CD4-positive, alpha-beta T cell treated with Interleukin-6 at 100 ng/mL for 8 hours (primary cell): ENCODE measurements at places on chromosomes 1 and 21.

- DNase-seq = no peak
Observed at GRCh38 chr1:183346276-183346732, 71.9 kb downstream of the NMNAT2 start.

DNA sequence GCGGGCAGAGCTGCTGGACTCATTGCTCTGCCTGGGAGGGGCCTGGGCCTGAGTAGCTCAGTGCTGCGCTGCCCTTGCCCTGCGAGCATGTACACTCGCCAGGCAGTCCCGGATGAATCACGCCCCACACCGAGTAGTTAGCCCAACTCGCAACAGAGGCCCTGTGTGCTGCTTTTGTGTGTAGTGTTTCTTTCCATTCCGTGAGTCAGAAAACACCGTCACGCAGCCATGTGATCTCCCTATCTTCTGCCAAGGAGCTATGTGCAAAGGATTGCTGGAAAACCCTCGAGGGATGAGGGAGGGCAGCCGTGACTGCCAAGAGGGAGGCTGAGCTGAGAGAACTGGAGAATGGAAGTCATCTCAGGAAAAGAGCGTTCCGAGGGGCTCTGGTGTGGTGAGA lies 37.3 kb downstream of the NENF start:
- DNase-seq = no peak

- peak; percentile 88 for DNase-seq
Observed at GRCh38 chr1:7783826-7784491, at the start of gene PER3. Gene PER3 (plus strand): TSS chr1:7784291. CDS start chr1:7784878, 587 bp downstream.

DNA sequence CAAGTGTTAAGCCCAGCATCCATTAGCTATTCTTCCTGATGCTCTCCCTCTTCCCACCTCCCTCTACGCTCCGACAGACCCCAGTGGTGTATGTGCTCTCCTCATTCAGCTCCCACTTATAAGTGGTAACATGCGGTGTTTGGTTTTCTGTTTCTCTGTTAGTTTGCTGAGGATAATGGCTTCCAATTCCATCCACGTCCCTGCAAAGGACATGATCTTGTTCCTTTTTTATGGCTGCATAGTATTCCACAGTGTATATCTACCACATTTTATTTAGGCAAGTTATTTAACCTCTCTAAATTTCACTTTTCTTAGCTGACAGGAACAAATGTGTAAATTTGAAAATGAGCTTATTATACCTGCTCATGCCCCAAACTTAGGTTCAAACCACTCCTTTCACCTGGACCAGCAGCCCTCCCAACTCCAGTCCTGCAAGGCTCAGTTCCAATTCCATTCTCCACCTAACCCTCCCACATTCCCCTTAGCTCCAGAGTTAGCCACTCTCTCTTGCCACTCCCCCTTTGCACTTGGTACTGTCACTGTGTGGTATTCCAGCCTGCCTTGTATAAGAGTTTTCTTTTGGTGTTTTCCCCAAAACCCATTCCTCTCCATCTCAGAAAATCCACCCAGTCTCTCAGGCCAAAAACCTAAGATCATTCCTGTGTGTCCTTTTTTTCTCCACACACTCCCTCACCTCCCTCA lies 1.7 kb upstream of the PEF1 start:
- DNase-seq = no peak

DNA sequence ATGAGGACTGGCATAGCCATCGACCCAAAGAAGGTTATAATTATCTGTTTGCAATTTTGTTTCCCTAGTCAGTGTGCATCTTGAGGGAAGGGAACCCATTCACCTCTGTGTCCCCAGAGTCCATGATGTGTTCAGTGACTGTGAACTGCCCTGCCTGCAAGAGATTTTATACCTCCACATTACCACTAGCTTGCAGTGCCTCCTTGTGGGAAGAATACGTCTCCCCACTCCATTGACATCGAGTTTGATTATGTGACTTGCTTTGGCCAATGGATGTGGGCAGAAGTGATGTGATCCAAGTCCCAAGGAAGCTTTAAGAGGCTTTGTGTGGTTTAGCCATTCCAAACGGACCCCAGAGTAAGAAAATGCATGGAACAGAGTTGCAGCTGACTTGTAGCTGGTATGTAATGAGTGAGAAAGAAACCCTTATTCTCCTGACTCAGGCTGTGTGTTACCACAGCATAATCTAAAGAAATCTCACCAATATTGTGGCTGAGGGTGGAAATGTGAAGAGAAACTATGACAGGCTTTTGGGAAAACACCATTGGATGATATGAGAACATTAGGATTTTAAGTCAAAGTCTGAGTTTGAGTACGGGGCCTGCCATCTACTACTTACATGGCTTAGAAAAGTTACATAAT lies 47.8 kb upstream of the NRDC start:
- no peak for DNase-seq

- DNase-seq = no peak
Observed at GRCh38 chr1:183138301-183138700, 47.8 kb upstream of the LAMC2 start.

- DNase-seq = no peak
Observed at GRCh38 chr1:155975375-155976061, 2.8 kb downstream of the ARHGEF2 start.

GRCh38 chr1:203656796-203657747 lies 30.4 kb downstream of the ATP2B4 start:
- DNase-seq = no peak

GRCh38 chr1:99704356-99704816 lies 58.5 kb downstream of the PALMD start:
- DNase-seq = no peak

- DNase-seq = no peak
Observed at GRCh38 chr1:153963850-153964331, 554 bp upstream of the SLC39A1 start.

DNA sequence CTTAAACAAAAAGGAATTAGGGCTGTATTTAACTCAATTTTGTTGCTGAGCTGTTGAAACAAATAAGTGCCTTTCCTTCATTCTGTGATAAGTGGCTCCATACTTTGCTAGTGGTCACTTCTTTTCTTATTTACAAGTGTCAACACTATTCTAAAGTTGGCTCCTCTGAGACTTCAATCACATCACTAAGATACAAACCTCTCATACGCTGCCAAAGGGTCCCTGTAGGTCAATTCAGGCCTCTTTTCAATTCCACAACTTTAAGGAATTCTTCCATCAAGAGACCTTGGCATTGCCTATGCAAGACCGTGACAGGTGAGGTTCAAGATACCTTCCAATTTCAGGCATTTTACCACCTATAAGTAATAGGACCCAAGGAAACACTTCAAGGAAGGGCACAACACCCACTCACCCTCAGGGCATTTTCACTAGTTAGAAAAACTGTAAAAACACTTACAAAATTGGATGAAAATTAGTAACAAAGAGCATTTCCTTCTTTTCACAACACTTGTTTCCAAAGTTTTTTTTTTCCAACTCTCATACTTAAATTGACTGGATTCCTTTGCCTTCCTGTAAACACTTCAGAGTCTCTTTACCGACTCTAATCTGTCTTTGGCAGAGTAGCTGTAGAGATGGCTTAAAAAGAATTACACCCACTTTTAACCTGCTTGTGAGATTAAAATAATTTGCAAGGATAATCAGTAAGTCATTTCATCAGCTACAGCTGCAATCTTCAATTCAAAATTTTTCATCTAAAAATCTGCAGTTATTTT lies 24.5 kb downstream of the SERBP1 start:
- DNase-seq = no peak

GRCh38 chr1:230849451-230850224 lies 18.7 kb downstream of the C1orf198 start:
- no peak for DNase-seq

DNA sequence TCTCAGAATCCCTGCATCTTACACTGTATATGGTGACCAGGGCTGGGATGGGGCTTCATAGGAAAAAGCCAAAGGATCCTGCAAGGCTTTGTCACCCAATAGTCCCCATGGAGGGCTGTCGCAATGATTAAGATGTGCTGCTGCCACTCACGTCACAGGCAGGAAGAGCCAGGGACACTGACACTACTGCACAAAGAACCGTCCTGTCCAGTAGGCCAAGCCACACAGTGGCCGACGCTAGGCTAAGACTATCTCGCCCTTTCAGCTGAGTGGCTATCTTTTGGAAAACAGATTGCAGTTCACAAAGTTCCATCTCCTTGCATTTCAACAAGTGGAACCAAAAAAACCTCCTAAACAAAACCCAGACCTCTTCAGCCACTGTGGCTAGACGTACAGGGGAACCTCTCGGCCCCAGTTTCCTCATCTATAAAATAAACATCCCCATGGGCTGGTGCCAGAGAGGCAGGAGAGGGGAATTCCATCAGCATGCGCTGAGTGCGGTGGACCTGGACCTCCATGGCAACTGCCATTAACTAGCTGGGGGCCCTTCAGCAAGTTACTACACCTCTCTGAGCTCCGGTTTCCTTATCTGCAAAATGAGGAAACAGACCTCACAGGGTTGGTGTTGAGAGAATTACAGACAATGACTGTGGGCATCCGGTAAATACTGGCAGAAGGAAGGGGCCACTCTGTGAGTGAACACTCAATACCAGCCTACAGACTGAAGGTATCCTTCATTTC lies 8.7 kb downstream of the CAPZB start:
- peak; percentile 58 for DNase-seq

GRCh38 chr1:39620659-39621165 lies 18.7 kb downstream of the HEYL start:
- DNase-seq = no peak

DNA sequence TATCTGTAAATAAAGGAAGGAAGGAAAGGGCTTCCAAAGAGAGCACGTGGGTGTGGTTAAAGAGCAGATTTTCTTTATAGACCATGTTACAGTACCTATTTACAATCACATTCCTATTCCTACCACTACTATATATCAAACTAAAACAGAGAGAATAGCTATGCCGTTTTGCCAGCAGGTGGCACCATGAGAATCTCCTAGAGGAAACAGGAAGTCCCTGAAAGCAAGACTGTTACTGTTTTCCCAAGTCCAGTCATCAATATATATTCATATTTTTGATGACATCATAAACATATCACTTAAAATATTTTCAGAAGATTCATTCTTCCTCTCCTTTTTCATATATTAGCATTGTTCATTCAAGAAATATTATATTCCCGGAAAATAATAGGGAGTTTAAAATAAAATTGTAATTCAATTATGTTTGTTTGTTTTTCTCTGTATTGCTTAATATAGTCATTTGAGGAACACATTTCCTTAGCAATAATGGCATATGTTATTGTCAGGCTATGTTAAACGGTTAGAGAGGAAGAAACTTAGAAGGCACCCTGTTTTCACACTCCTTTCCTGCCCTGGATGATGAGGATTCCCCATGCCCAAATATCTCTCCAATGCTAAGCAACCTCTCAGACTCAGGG lies 6.6 kb downstream of the CCDC190 start:
- DNase-seq = peak; percentile 40

GRCh38 chr1:33902486-33903209 lies 38.8 kb downstream of the HMGB4 start:
- DNase-seq = no peak

DNA sequence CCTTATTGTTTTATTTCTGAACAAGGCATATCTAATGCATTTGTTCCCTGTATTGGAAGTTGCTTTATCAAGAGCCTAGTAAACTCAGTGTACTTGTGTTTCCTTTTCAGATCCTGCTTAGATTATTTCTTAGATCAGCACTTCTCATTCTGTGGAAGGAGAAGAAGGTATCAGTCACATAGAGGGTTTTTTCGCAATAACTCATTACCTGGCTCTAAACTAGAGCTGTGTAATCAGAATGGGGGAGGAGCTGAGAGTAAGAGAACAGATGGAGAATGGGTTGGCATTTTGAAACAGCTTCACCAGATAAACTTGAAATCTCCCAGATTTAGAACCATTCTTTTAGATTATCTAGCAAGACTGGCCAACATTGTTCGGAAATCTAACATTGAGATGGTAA lies 11.0 kb downstream of the AHCYL1 start:
- DNase-seq = no peak

DNA sequence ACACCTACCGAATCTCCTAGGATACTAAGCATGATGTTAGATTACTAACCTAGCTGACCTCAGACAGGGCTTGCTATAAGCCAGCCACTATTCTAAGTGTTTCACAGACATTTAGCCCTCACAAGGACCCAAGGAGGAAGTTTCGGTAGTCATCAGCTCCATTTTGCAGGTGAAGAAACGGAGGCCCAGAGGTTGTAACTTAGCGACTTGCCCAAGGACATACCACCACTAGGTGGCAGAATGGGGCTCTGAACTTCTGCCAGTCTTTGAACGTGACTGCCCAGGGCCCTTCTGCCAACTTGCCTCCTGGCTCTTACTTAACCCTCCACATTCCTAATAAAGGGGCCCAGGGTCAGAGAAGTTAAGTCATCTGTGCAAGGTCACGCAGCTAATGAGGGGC lies 283.5 kb downstream of the C1orf94 start:
- DNase-seq = peak; percentile 6

DNA sequence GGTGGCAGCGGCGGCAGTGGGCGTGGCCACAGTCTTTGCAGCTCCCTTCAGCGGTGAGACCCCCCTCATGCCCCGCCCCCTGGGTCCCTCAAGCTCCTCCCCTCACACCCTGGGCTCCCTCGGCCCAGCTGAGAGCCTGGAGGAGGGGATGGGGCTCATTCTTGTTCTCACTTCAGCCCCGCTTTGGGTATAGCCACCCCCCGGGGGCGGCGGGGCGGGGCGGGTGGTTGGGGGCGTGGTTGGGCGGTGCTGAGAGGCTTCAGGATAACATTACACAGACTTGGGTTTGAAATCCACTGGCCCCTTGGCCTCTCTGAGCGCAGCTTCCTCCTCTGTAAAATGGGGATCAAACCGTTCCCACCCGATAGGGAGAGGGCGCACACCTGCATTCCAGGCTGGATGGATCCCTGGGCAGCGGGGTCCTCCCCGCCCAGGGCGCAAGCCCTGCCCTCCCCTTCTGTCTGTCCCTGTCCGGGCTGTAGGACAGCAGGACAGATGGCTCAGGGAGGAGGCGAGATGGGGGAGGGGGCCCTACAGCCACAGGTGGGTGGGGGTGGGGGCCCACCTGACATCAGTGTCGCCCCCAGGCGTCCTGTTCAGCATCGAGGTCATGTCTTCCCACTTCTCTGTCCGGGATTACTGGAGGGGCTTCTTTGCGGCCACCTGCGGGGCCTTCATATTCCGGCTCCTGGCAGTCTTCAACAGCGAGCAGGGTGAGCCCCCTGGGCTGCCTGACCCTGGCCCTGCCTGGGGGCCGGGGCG lies 5.1 kb downstream of the CLCNKA start:
- peak; percentile 16 for DNase-seq

DNA sequence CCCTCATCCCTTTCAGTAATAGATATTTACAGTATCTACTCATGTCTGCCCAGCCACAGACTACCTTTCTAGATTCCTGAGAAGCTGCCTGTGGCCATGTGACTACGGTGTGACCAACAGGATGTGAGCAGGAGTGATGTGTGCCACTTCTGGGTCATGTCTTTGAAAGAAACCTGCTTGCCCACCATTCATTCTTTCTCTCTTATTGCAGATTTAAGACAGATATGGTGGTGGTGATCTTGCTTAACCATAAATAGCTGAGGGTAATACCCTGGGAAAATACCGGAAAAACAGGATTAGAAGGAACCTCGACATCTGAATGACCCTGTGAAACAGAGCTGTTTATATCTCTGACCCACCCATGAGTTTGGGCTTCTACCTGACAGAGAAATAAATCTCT lies 41.6 kb upstream of the GUCA2A start:
- DNase-seq = no peak
